Putamen (tissue), 1 donor: ENCODE measurements at places on chromosomes 1 and 21.

DNA sequence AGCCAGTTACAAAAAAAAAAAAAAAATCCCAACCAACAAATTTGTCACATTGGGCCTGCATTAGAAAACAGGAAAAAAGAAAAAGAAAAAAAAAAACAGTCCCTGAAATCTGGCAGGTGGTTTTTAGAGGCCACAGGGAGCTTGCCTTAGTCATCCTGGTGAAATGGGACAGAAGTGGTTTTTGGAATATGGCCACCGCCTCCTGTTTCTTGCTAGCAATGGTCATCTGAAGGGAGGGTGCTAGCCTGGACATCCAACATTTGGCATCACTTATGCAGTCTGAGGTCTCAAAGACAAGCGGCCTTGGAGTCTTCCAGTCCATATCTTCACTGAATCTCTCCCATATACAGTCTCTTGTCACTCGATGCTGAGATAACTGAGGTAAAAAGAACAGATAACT lies 20.1 kb upstream of the NKAIN1 start:
- no peak for DNase-seq

DNA sequence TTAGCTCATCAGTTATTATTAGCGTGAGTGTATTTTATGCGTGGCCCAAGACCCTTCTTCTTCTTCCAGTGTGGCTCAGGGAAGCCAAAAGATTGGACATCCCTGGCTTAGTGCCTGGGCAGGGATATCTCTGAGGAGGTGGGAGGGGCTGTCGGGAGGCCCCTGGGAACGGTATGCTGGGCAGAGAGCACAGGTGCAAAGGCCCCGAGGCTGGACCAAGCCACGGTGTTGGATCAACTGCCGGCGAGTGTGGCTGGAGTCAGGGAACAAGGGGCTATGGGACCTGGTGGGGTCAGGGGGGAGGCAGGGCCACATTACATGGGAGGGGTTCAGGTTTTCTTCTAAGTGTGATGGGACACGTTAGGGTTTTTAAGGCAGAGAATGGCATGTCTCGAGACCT lies 62.7 kb downstream of the FHAD1 start:
- DNase-seq = no peak

GRCh38 chr1:85015826-85016225 lies 18.9 kb upstream of the MCOLN2 start:
- no peak for DNase-seq

GRCh38 chr21:39599191-39599970 lies 13.4 kb upstream of the B3GALT5 start:
- DNase-seq = no peak

GRCh38 chr1:67019121-67019520 lies 34.8 kb downstream of the SLC35D1 start:
- DNase-seq = no peak

GRCh38 chr1:215617979-215618378 lies 50.9 kb downstream of the KCTD3 start:
- DNase-seq = no peak

DNA sequence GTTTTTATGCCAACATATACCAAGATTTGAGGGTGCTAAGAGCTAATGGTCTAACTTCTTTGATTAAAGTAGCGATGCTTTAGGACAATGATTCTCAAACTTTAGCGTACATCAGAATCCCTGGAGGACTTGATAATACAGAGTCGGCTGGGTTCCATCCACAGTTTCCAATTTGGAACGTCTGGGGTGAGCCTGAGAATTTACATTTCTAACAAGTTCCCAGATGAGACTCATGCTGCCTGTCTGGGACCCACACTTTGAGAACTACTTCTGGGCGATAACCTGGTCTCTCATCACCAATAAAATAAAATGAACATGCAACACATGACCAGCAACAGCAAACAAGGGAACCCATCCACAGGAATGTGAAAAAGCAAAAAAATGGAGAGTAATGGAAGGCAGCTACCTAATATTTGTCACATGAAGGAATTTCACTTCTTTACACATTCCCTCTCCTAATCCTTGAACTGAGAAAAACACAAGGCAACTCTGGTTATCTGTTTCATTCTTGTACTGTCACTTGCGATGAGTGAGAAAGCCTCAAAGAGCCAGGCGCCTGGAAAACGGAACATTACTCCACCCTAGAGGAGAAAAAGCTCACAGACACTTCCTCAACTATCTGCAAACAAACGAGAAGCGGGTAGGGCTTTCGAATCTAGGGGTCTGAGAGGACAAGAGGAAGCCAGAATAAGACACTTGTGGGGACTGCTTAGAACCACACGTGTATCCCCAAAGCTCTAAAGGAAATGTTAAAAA lies 14.0 kb downstream of the HSF2BP start:
- DNase-seq = peak; percentile 34

- DNase-seq = no peak
These were observed 61.2 kb upstream of the CCDC190 start for GRCh38 chr1:162922201-162922600.

DNA sequence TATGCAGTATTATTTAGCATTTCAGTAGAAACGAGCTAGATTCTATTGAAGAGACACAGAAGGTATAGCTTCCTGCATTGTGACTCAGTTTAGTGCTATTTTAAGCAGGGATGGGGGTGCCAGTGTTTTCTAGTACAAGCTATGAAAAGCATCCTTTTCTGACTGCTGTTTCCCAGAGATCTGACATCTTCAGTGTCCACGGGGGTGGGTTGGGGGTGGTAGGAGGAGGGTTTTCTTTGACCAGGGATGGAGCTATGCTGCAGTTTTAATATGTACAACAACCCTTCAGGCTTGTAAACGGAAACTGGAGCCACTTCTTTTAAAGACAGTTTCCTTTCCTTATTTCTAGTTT lies 2.7 kb upstream of the NEGR1 start:
- no peak for DNase-seq

DNA sequence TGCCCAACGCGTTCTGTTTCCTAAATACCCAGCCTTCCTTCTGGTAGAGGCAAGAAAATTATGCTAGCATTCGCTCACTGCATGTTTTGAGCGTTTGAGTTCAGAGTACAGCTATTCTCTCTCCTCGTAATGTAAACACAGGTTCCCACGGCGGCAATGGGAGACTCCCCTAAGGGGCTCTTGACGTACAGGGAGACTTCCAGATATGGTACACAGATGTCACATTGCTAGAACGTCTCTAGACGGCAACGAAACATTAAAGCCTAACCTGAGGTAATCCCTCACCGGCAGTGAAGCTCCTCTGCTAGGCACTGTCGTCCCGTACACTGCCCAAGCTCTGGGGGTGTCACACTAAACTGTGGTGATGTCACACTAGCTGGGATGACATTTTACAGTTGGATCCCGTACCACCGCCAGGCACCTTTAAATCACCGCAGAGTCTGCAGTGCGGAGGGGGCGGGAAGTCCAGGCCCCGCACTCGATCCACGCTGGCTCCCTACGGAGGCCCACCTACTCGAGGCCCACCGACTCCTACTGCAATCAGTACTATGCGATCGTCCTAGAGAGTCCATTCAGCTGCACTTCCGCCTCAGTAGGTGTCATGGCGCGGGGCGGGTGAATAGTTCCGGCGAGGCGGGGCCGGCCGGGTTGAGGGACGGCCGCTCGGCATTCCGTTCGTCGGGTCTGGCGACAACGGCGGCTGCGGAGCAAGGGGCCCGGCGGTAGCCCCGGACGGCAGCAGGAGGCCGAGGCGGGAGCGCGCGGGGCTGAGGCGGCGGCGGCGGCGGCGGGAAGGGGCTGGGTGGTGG lies at the start of gene HIPK1:
HIPK1 (plus strand) TSS at position 384 of the 809 bp plus-strand sequence.
- DNase-seq = peak; percentile 94

- no peak for DNase-seq
These were observed 26.1 kb downstream of the NR5A2 start for GRCh38 chr1:200053646-200054045.

DNA sequence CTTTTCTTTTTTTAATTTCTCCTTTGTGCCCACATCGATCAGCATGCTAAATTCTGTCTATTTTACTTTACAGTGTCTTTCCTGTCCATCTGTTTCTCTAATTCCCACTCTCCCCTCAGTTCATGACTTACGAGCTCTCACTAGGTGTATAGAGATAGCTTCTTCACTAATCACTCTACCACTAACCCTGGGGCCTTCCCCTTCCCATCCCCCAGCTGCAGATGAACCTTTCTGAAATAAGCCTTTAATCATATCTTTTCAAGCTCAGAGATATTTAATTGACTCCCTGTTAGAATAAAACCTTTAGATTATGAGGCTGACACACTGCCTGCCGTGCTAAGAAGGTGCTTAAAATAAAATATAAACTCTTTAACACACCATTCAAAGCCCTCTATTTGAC lies 66.3 kb upstream of the BMP8A start:
- DNase-seq = no peak

- no peak for DNase-seq
These were observed 5.4 kb upstream of the SPTA1 start for GRCh38 chr1:158691907-158692306.

GRCh38 chr21:42467140-42467983 lies 28.7 kb downstream of the RSPH1 start:
- no peak for DNase-seq

DNA sequence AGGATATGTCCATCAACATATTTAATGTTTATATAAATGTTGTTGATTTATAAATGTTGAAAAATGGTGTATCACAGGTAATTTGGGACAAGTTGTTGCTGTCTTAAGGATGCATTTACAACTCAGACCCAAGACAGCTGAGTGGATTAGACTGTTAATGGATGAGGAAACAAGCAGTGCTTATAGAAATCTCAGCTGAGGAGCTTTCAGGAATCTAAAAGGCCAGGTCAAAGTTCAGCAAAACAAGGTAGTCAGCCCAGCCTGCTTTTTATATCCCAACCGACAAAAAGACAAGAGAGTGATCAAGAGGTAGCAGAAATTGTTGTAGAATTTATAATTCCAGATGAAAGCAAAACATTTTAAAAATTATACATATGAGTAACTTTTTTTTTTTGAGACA lies 16.6 kb upstream of the USP1 start:
- no peak for DNase-seq

DNA sequence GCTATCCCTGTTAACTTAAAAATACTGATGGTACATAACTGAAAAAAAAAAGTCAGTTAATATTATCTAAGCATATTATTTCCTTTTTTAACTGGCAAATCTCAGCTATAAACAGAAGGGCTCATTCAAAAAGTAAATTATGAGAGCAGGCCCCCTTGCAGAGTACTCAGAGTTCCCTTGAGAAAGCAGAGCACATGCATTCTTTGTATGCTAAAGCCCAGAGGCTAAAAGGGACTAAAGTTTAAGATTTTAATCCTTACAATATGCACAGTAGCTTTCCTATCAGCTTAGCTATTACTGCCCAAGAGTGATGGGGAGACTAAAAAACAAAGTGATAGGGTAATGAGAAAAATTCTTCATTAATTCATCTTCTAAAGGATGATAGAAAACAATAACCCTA lies 18.5 kb downstream of the SLC16A1 start:
- no peak for DNase-seq

GRCh38 chr1:57300186-57300585 lies 123.7 kb downstream of the DAB1 start:
- no peak for DNase-seq

DNA sequence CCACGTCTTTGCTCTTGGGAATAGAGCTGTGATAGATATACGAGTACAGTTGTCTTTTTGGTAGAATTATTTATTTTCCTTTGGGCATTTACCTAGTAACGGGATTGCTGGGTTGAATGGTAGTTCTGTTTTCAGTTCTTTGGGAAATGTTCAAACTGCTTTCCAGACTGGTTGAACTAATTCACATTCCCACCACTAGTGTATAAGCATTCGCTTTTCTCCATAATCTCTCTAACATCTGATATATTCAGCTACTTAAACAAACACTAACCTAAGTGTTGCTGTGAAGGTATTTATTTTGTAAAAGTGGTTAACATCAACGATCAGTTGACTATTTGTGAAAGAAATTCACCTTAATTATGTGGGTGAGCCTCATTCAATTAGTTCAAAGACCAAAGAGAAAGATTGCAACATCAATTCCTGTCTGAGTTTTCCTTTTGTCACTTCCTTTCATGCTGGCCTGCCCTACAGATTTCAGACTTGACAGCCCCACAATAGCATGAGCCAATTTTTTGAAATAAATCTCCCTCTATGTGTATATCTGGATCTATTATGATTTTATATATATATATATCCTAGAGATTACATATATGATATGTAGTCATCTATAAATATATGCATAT lies 26.7 kb upstream of the DUSP10 start:
- no peak for DNase-seq

GRCh38 chr1:244863491-244864252 lies 671 bp downstream of the HNRNPU start:
- DNase-seq = peak; percentile 22

DNA sequence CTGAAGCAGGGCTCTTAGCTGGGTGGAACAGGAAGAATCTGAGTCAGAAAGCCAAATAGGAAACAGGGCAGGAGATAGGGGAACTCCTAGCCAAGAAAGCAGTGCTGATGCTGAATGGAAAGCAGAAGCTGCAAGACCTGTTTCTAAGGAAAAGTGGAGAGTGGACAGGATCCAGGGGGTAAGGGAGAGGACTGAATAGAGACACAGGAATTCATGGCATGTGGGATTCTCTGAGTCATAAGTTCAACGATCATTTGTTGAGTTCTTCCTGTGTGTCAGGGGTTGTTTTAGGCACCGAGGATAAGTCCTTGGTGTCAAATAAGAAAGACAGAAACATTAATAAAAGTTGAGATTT lies 153.8 kb upstream of the FGGY start:
- no peak for DNase-seq

- DNase-seq = no peak
These were observed 136.6 kb upstream of the HMGB4 start for GRCh38 chr1:33727310-33727709.

- peak; percentile 72 for DNase-seq
These were observed 94.6 kb downstream of the STUM start for GRCh38 chr1:226643177-226643576.

- DNase-seq = no peak
These were observed 84.3 kb upstream of the SPATA6 start for GRCh38 chr1:48556186-48556850.

DNA sequence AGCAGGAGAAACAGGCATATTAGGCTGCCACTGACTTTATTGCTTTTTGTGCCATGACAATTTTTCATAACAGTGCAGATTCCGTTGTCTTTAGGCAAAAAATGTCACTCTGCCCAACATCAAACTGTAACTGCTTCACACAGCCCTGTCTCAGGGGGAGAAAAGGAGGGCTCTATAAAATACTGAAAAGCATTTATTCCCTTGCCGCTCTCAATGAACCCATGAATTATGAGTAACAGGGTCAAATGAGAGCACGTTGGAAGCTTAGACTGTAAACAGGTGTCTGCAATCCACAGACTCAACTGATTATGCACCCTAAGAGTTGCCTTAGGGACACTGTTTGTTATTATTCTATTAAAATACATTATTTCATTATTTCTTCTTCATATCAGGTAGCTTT lies 292.1 kb upstream of the FMN2 start:
- no peak for DNase-seq
